CD4-positive, alpha-beta T cell treated with Interleukin-6 at 100 ng/mL for 8 hours (primary cell): ENCODE measurements at places on chromosomes 1 and 21.

DNA sequence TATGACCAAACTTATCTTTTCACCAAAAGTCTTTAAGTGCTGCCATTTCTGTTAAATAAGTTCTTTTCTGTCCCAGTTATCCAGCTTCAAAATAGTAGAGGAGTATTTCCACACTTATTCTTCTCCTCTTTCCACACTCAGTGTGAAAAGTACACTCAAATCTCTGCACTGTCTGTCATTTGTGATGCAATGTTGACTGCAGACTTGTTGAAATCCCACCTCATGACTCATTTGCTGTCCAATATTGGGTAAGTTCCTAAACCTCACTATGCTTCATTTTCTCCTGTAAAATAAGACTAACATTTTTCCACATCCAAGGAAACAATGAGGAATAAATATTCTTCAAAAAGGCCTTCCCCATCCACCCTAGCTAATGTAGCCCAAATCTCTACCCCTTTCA, 17.5 kb downstream of the LRRIQ3 start:
- no peak for DNase-seq

GRCh38 chr21:44866780-44867179, 6.7 kb downstream of the PTTG1IP start:
- no peak for DNase-seq

DNA sequence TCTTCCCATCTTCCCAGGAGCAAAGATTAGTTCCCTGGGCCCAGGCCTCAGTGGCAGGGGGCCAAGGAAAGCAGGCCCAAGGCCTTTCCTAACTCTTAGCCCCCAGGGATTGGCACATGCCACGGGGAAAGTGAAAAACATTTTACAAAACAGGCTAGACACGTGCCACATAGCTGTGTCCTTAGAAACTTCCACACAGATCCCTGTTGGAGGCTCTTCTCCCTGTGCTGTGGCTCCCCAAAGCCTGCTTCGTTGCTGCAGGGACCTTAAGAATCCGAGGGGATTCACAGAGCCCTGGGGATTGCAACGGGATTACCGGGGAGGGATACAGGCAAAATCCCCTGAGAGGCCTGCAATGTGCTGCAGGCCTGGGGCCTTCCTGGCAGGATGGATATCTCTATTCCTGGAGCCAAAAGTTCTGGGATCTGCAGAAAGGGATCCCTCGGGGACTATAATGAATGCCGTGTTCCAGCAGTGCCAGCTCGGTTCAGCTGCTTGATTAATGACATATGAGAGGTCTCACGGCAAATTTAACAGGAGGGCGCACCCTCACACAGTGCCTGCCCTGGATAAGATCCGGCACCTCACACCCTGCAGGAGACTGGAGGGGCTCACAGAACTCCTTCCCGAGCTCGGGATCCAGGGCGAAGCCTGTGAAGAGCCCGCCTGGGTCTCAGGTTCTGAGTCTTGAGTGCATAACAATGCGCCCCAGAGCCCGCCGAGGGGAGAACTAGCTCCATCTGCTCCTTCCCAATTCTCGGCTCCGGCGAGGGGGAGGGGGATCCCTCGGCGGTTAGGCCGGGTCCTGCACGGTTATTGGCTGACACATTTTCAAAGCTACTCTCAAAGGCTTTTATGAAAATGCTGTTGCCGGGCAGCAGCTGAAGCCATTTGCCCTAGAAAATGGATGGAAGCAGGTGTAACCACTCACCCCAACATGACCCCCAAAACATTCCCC, 15.3 kb upstream of the RGS8 start:
- no peak for DNase-seq

- no peak for DNase-seq
Observed at GRCh38 chr1:235783148-235783776, 83.4 kb downstream of the LYST start.

DNA sequence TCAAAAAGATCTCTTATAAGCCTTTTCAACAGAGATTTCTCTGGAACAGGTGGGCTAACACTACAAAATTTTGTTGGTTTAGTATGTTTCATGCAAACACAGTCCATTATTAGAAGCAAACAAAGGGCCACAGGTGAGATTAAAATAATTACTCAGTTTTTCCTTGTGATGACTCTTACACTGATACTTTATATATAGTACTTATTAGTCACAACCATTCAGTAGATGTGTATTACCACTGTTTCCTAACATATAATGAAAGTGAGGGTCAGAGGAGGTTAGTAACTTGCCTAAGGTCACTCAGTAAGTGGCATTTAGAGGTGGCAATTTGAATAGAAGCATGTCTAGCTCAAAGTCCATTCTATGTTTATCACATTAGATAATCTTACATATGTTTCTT, 44.2 kb downstream of the CYYR1 start:
- no peak for DNase-seq
